ENCODE measurements at places on chromosomes 11 and 22. TPM values are rescaled to one million over a fixed set of nuclear protein-coding genes. Genes with fewer than 3 reads are reported as not detected.

DNA sequence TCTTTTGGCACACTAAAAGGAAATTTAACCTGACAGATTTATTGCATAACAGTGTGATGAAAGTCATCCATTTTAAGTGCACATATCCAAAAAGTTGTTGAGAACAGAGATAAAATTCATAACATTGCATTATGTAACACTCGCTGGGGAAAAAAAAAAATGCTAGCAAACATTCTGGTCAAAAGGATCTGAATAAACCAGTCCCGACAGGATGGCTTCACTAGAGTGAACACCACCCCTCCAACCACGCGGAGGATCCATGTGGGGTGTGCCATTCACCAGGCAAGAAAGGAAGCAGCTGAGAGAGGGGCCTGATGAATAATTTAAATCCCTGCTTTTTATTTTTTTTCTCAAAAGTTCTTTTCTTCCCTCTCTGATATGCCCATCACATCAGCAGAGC lies 258.7 kb downstream of the DCDC1 start:
- DNase-seq: no peak

DNA sequence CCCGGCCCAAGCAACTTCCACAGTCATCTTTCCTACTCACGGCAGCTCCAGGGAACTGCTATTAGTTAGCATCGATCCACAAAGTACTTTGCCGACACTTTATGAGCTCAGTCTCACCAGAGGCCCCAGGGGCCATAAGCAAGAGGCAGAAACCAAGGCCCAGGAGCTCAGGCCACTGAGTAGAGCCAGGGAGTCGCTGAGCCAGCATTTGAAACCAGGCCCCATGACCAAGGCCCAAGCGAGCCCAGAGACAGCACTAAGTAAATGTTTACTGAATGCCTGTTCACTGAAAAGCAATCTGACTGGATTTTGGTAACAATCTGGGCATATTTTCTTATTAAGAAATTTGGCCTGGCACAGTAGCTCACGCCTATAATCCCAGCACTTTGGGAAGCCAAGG lies 43.3 kb downstream of the ARRB1 start:
- DNase-seq: no peak

- DNase-seq: peak; percentile 18
Observed at GRCh38 chr22:29269731-29270474, 1.8 kb downstream of the EWSR1 start.

SLC17A6 gene
- total RNA-seq: not detected

CLDN5 gene
- not detected for total RNA-seq

Measured in activated CD8-positive, alpha-beta T cell treated with anti-CD3 and anti-CD28 coated beads for 36 hours (primary cell).